Activated naive CD4-positive, alpha-beta T cell treated with anti-CD3 and anti-CD28 coated beads for 36 hours (primary cell): ENCODE measurements at places on chromosomes 11 and 22. TPM values are rescaled to one million over a fixed set of nuclear protein-coding genes. Genes with fewer than 3 reads are reported as not detected.

- DNase-seq: no peak
- no peak overlapping the region for H3K27ac ChIP-seq
- peaks cover 27% of the 10 kb centered on the region for H3K27me3 ChIP-seq
- no peak overlapping the region for H3K4me3 ChIP-seq
- H3K4me1 ChIP-seq: peaks cover 11% of the 10 kb centered on the region
Measured at GRCh38 chr11:36312611-36313472, 16.8 kb downstream of the PRR5L start.

Gene OR52I1
- total RNA-seq: not detected

DNA sequence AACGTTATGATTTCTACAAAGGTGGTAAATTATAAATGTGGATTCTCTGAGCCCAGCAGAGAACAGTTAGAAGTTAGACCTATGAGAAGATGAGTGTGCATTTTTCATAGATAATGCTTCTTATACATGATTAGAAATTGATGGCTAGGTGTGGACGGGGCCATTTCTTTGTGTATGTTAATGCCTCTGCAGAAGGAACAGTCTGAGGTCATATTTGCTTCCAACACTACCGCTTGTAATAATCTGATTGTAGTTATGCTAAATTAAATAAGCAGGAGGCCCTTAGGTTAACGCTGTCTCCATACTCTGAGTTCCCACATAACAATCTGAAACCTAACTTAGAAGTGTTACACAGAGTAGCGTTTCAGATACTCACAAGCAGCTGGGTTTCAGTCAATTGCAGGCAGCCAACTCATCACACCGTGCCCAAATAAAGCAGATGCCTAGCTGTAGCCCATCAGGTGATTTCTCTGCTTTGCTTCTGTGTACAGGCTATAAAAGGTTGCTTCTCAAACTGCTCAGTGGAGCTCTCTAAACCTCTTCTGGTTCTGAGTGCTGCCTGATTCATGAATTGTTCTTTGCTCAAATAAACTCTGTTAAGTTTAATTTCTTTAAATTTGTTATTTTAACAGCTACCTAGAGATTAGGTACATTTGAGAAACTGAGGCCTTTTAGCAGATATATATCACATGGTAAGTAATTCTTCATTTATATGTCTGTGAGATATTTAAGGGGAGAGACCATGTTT is 638.8 kb upstream of the CCDC90B start:
- no peaks in the 10 kb centered on the region for H3K4me1 ChIP-seq
- DNase-seq: no peak
- no peak overlapping the region for H3K4me3 ChIP-seq

Gene LRRC32
- 2.5 TPM for total RNA-seq

GRCh38 chr22:22773979-22774604 is 113.5 kb upstream of the IGLL5 start:
- DNase-seq: no peak
- H3K27me3 ChIP-seq: peaks cover 3% of the 10 kb centered on the region

DNA sequence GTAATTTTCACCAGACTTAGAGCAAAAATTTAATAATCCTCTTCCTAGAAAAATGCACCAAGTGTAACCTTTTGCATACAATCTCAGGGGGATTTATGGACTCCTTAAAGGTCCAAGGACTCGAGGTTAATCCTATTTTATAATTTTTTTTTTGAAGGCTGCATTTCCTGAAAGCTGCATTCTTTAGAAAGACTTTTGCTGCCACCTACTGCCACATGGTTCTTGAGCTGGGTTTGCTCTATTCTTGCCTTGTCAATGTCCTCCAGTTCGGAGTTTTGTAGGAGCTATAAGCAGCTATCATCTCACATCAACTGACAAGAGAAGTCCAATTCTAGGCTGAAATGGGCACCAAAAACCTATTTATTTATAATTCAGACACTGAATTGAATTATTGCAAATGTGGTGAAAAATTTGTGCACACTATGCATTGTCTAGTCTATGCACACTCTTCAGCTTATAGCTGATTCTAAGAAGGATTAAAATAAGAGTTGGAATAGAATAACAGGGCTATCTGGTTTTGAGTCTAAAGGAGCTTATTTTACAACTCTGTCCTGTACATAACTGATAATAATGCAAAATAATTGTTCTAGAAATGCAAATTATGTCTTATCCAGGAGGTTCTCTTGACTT is 31.3 kb downstream of the TRAF6 start:
- peaks cover 2% of the 10 kb centered on the region for H3K4me1 ChIP-seq
- H3K27ac ChIP-seq: no peak overlapping the region
- no peak overlapping the region for H3K4me3 ChIP-seq
- peaks cover 7% of the 10 kb centered on the region for H3K36me3 ChIP-seq

Gene FAM76B
- 71.4 TPM for total RNA-seq

Gene ALX4
- not detected for total RNA-seq

Gene HEPACAM
- total RNA-seq: not detected

GRCh38 chr11:3815845-3816244 is 7.5 kb downstream of the PGAP2 start:
- no peaks in the 10 kb centered on the region for H3K27me3 ChIP-seq
- no peak for DNase-seq
- H3K36me3 ChIP-seq: peaks cover 4% of the 10 kb centered on the region

- peak within 1 kb of the TSS; percentile 53 for H3K27ac ChIP-seq
- H3K4me3 ChIP-seq: no peak within 1 kb of the TSS
- no peak for DNase-seq
Measured at GRCh38 chr11:58622344-58622743, at the start of gene CNTF. Gene CNTF (plus strand): TSS chr11:58622665. CDS start chr11:58622753, 88 bp downstream.

DNA sequence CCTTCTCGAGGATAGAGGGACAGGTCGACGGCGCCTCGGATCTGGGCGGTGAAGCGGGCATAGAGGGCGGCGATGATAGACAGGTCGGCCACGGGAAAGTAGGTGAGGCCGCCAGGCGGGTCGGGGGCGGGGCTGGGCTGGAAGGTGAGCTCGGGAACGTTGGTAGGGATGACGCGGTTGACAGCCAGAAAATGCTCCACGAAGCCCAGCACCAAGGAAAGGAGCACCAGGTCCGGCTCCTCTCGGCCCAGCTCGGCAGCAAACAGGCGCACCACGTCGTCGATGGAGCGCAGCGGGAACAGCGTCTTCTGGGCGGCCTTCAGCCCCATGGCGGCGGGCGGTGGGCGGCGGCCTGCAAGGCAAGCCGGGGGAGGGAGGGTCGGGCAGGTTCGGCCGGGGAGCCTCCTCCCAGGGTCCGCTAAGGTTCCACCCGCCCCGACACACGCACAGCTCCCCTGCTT is 540 bp downstream of the MEN1 start:
- no peaks in the 10 kb centered on the region for H3K27me3 ChIP-seq
- no peak for DNase-seq
- H3K27ac ChIP-seq: peak overlapping the region; percentile 84
- peak overlapping the region; percentile 97 for H3K4me3 ChIP-seq

Gene C11orf24
- total RNA-seq: 28.5 TPM

- H3K4me3 ChIP-seq: no peak overlapping the region
- peaks cover 2% of the 10 kb centered on the region for H3K27me3 ChIP-seq
- no peaks in the 10 kb centered on the region for H3K4me1 ChIP-seq
- peak; percentile 88 for DNase-seq
- no peaks in the 10 kb centered on the region for H3K36me3 ChIP-seq
Measured at GRCh38 chr11:62324731-62325556, 12.3 kb upstream of the ASRGL1 start.

DNA sequence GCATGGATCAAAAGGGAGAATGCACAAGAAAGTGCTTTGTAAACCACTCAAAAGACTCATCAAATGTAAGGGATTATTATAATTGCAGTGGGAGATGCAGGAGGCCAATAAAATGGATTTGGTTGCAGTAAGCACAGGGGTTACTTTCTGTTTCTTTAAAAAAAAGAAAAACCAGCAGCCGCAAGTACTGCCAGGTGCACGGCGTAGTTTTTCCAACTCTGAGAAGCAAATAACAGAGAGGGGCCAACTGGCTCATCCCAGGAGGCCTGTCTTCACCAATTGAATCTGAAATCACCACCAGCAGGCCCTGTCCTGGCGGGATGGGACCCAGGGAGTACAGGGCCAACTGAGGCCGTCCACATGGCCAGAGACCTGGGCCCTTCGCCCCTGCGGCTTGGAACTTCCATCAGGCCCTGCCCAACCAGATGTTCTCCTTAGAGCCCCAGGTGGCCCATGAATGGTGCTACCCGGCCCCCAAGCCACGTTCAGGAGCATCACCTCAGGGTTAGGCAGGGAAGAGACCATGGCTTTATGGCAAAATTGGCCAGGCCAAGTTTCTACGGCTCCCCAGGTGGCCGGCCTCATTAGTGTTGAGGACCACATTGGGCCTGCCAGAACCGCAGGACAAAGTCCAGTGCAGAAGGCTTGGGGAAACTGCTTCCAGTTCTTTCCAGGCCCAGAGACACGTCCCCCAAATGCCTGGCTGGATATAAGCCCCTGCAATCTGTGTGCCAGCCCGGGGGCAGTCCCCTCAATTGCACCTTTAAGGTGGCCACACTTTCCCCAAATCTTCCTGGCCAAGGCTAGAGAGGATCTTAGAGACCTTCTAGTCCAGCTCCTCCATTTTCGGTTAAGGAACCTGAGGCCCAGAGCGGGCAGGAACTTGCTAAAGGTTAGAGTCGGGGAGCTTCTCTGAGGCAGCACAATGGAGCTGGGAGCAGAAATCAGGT is 61.7 kb downstream of the CHRDL2 start:
- no peak overlapping the region for H3K27ac ChIP-seq
- DNase-seq: no peak
- no peak overlapping the region for H3K4me3 ChIP-seq
- no peaks in the 10 kb centered on the region for H3K36me3 ChIP-seq
- no peaks in the 10 kb centered on the region for H3K4me1 ChIP-seq
